ENCODE measurements at places on chromosomes 7 and 10.

GRCh38 chr7:158310924-158311666, 276.5 kb downstream of the PTPRN2 start:
- DNase-seq, result no peak

- DNase-seq, result no peak
Measured at GRCh38 chr7:16940776-16941175, 59.0 kb upstream of the AGR3 start.

GRCh38 chr10:59680199-59680598, 29.5 kb downstream of the SLC16A9 start:
- DNase-seq, result no peak

GRCh38 chr7:2928613-2929311, 84.7 kb upstream of the GNA12 start:
- DNase-seq, result no peak

GRCh38 chr10:122515022-122515424, 45.5 kb upstream of the DMBT1 start:
- no peak for DNase-seq

GRCh38 chr7:139708541-139708940, 69.3 kb downstream of the HIPK2 start:
- DNase-seq, result no peak

GRCh38 chr7:41156268-41156667, 546.6 kb downstream of the INHBA start:
- no peak for DNase-seq

DNA sequence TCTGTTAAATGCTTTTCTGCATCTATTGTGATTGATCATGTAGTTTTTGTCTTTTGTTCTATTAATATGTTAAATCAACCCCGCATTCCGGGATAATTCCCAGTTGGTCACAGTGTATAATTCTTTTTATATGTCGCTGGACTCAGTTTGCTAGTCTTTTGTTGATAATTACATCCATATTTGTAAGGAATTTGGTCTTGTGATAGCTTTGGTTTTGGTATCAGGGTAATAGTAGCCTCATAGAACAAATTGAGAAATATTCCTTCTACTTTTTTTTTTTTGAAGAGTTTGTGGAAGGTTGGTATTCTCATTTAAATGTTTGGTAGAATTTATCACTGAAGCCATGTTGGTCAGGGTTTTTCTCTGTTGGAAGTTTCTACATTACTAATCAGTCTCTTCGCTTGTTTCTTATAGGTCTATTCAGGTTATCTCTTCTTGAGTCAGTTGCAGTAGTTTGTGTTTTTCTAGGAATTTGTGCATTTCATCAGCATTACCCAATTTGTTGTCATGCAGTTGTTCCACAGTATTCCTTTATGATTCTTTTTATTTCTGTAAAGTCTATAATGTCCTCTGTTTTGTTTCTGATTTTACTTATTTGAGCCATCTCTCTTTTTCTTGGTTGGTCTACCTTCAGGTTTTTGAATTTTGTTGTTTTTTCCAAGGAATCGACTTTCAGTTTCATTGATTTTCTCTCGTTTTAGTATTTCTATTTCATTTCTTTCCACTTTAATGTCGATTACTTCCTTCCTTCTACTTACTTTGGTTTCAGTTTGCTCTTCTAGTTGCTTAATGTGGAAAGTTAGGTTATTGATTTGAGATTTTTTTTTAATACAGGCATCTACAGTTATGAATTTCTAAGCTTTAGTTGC, 64.6 kb upstream of the GJD4 start:
- DNase-seq, result no peak

GRCh38 chr7:157300369-157300825, 36.4 kb upstream of the DNAJB6 start:
- DNase-seq, result no peak

GRCh38 chr10:110151467-110151866, 55.9 kb upstream of the MXI1 start:
- DNase-seq, result peak; percentile 75

DNA sequence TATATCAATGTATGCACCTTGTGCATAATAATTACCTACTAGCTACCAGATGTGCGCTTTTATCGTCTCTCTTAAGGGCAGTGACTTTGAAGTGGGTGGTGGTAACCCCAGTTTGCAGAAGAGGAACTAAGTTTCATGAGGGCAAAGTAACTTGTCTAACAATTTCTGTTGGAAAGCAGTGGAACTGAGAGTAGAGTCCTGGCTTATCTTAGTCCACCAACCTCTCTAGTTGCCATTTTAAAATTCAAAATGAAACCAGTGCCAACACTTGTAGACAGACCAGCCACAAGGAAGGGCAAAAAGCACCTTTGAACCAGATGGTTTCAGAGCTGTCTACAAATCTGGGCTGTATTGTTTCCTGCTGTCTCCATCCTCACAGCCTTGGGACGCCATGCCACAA, 32.0 kb upstream of the RBM20 start:
- no peak for DNase-seq

DNA sequence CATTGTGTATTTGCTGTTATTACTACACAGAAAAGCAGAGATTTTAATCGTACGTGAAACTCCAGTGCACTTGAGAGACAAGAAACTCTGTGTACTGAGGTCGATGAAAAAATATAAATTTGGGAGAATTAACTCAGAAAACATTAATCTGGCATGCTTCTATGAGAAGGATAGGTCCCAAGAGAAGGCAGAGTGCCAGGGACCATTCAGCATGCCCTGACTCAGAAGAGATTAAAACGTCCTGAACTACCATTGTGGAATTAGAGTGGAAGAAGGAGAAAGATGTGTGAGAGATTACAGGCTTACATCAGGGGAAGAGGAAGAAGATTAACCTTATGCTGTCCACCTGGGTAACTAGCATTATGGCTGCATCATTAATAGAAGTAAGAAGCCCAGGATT, 72.4 kb downstream of the REEP3 start:
- DNase-seq, result no peak
